Mammary epithelial cell (primary cell): ENCODE measurements at places on chromosomes 5 and 9. TPM values are rescaled to one million over a fixed set of nuclear protein-coding genes. Genes with fewer than 3 reads are reported as not detected.

The ISOC1 gene
- 19.7 TPM for total RNA-seq

DNA sequence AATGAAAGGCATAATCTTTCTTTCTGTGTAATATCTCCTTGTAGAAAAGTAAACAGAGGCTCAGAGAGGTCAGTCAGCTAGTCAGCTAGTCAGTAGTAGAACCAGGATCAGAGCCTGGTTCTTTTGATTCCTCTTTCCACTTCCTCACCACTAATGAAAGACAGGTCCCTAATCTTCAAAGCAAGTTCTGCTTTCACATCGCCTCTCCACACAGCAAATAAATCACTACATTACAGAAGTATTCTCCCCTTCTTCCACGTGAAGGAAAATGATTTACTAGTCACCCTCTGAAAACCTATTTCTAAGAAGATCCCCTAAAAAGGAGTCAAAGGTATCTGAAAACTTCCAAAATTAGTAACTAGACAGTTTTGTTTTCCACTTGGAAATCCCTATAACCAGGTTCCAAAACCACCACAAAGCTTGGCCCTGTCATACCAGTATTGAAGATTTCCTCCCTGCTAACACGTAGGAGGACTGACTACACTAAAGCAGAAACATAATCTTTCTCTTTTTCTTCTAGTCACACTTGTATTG, 140.5 kb upstream of the TARS1 start:
- DNase-seq = peak; percentile 56

DNA sequence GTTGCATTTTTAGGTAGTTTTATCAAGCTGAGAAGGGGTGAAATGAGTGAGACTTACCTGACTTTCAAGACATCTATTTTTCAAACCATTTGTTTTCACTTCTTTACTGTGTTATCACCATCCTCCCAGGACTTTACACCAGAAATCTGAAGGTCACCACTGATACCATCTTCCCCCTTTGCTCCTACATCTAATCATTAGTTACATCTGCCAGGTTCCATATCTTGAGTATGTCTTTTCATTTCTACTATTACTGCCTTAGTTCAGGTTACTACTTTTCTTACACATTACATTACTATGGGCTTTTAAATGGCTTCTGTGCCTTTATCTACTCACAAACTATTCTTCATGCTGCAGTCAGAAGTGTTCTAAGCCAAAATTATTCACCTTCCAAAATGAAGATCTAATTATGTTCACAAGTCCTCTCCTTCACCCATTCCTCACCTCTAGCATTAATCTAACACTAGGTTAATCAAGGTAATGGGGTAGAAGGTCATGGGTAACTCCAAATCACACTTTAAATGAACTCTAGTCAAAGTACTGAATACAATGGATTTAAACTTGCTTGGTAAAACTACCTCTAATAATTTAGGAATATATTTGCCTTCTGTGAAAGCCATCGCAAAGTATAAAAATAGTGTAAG, 2.1 kb upstream of the HSDL2 start:
- no peak for DNase-seq

The LCN1 gene
- not detected for total RNA-seq

DNA sequence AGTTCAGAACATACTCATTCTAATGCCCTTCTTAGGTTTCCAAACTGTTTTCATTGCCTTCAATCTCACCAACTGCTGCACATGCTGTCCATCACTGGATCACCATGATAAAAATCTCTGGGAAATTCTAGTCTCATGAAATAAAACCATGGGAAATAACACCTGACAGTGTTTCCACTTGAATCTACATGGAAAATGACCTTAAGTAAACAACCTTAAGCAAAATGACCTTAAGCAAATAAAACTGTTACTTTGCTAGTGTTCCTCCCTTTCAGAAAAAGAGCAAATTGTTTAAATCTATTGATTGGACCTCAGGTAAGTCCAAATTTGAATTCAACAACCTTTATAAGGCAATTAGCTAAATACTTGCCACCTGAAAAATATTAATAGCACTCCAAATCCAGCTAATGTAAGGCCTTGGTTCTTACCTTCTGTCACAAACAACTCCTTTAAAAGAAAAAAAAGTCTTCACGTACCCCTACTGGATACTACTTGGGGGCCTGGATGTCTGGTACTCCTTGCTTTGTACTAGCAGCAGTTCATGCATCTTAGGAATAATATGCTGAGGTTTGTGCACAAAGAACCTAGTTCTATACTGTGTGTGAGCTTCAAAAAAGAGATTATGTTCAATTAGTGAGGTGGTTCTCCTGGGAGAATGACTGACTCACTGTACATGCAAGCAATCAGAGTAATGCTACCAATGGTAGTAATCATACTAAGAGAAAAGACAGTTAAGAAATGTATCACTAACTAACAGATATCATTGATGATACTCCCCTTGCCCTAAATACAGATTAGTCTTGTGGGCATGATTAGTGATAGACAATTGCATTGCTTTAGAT, 630.4 kb downstream of the PSAT1 start:
- no peak for DNase-seq

The PCDHB3 gene
- 0.29 and 0.31 TPM in 2 replicates for total RNA-seq

DNA sequence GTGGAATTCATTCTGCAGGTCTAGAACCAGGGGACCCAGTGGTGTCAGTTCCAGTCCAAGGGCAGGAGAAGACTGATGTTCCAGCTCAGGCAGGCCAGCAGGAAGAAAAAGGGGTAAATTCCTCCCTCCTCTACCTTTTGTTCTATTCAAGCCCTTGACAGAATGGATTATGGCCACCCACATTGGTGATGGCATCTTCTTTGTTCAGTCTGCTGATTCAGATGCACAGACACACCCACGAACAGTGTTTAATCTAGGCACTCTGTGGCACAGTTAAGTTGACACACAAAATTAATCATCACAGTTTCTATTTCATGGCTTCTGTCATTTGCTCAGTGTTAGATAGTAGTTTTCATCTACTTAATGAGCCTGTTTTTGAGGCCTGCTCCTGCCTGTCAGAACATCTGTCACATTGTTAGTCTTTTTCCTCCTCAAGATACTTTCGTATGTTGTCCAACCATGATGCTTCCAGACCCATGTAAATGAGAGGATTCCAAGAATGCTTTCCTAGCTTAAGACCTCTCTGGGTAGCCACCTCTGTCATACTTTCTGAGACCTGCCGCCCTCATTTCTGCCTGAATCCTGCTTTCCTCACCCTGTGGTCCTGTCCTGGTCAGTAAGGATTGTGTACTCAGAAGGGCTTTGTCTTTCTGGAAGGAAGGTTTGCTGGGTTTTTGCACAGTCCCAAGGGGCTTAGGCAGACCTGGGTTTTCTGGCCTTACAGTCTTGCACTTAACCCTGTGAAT, 72.5 kb downstream of the SPIN1 start:
- peak; percentile 56 for DNase-seq

DNA sequence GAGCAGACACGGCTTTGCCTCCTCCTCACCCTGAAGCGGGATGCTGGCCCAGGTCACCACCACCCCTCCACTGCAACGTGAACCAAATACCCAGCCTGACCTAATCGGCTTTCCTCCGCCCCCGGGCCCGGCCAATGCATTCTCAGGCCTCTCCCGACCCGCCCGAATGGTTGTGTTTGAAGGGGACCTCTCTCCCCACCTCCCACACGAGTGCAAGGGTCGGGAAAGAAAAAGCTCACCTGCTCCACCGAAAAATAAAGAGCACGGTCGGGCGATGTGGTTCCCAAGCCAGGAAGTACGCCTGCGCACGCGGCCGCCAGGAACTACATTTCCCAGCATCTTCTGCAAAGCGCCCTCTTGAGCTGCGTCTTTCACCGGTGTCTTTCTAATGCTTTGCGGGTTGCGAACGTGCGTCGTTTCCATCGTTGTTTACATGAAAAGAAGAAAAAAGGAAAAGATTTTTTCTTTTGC, at the start of gene ZNF883:
Gene ZNF883 (minus strand): TSS at position 282 of the 471 bp plus-strand sequence.
- DNase-seq = peak; percentile 48

The MPDZ gene
- total RNA-seq = 9.1 and 11.2 TPM in 2 replicates

- peak; percentile 91 for DNase-seq
These were observed 1215.9 kb downstream of the EFNA5 start for GRCh38 chr5:106454651-106455415.

GRCh38 chr9:136760424-136760823, 2.4 kb upstream of the LCN8 start:
- no peak for DNase-seq

- DNase-seq = no peak
These were observed 44.2 kb upstream of the NKX2-5 start for GRCh38 chr5:173279166-173279565.

DNA sequence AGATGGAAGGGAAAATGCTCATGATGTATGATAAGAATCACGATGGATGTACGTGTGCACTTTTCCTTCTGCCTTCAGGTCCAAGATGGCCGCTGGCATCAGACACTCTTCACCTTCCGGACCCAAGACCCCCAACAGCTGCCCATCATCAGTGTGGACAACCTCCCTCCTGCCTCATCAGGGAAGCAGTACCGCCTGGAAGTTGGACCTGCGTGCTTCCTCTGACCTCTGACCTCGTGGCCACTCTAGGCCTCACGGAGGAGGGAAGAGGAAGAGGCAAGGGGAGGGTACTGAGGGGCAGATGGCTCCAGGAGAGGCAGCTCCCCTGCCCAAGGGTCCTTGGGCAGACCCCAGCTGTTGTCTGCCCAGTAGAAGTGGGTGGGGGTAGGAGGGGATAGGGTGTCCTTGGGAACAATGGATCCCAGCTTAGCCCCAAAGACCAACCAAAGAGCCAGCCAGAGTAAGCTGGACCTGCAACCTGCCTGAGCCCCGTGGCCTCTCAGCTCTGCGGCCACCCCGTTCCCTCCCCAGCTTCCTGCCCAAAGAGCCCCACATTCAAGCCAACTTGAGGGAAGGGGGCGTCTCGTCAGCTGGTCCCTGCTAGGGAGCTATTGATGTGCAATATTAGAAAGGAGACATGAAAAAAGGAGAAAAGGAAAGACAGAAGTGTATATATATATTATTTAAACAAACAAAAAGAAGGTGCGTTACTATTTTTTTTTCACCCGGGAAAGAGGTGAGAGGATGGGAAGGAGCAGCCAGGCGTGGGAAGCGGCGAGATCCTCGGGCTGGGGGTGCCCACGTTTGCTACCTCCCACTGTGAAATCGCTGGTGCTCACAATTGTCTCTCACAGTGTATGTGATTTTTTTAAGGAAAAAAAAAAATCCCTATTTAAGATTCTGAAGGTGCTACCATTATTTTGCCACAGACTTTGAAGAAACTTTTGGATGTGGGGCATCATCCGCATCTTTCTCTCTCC, 12.1 kb upstream of the ORM1 start:
- no peak for DNase-seq
